Fibroblast of the aortic adventitia (primary cell): ENCODE measurements at places on chromosomes 2 and 18. TPM values are rescaled to one million over a fixed set of nuclear protein-coding genes. Genes with fewer than 3 reads are reported as not detected.

DAPL1 gene
- total RNA-seq = not detected in 2 replicates

TM4SF20 gene
- 0.57 TPM in 1 of 2 replicates, not detected in the other for total RNA-seq

IL1F10 gene
- total RNA-seq = not detected in 2 replicates

MFSD6 gene
- total RNA-seq = 2.2 and 8.0 TPM in 2 replicates

- no peak for DNase-seq
These were observed 64.1 kb downstream of the SLC66A2 start for GRCh38 chr18:79887181-79888000.

GRCh38 chr2:124993809-124994208, 968.7 kb downstream of the CNTNAP5 start:
- no peak for DNase-seq

GRCh38 chr2:16019060-16019480, 78.7 kb downstream of the MYCN start:
- no peak for DNase-seq

DNA sequence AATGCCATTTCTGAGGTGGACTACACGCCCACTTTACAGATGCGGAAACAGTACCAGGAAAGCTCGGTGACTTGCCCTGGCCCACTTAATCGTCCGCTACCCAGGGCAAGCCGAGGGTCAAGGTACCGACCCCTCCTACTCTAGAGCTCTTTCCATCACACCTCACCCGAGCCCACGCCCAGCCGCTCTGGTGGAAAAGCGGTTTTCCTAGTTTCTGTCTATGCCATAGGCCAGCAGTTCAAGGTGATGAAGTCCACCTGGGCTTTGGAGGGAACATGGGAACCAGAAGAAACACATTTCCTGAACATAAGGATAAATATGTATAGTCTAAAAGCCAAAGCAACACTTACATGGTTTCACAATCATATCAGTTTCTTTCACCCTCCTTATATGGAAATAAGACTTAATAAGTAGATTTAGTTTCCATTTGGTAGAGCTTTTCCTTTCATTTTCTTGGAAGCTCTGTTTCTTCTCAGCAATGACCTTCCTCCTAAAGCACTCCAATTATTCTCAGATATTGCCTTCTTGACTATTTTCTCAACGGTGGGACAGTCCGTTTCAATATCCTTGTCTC, 567 bp downstream of the VWA3B start:
- DNase-seq = peak; percentile 15

- DNase-seq = no peak
These were observed 139.8 kb upstream of the UBE2E3 start for GRCh38 chr2:180840641-180841040.

GRCh38 chr2:160209516-160209856, 9.4 kb upstream of the ITGB6 start:
- peak; percentile 96 for DNase-seq

DNA sequence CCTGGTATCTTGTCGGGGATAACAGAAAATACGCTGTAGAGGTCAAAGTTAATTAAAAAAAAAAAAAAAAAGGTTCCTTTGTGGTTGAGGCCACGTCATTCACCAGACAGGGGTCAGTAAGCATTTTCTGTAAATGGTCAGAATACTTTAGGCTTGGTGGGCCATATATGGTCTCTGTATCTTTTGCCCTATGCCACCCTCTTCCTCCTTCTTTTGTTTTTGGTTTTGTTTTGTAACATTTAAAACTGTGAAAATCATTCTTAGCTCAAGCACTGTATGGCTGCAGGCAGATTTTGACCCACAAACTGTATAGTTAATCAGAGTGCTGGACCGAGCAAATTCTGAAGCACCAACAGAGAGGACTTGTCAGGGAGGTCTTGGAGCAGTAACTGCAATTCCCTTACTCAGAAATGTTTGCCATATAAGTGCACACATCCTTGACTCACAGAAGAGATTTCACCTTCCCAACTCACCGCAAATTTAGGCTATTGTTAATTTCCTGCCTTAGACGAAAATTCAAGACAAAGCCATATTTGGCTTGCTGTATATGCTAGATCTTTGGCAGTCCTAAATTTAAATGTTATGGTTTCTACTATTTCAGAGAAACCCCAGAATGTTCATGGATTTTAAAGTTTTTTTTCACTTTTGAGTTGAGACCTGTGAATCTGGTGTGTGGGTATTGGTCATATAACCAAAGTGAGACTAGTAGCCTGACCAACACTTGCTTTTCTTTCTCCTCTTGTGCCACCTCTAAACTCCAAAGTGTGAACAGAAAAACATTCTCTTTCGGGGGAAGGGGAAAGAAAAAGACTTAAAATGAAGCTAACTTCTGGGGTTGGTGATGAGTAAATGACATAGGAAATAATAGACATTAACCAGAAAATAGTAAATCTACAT, 65.4 kb downstream of the DOCK10 start:
- DNase-seq = no peak

- DNase-seq = no peak
These were observed 204.4 kb upstream of the TWIST2 start for GRCh38 chr2:238643400-238643907.

GRCh38 chr2:67613227-67613626, 216.1 kb downstream of the ETAA1 start:
- DNase-seq = no peak

DNA sequence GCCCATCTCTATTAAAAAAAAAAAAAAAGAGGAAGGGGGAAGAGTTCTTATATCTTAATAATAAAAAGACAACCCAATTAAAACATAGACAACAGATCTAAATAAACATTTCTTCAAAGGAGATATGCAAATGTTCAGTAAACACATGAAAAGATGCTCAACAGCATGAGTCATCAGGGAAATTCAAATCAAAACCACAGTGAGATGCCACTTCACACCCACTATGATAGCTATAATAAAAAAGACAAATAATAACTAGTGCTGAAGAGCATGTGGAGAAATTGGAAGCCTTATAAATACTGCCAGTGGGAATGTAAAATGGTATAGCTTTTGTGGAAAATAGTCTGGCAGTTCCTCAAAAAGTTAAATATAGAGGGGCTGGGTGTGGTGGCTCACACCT, 61.5 kb upstream of the CYP20A1 start:
- no peak for DNase-seq

DNA sequence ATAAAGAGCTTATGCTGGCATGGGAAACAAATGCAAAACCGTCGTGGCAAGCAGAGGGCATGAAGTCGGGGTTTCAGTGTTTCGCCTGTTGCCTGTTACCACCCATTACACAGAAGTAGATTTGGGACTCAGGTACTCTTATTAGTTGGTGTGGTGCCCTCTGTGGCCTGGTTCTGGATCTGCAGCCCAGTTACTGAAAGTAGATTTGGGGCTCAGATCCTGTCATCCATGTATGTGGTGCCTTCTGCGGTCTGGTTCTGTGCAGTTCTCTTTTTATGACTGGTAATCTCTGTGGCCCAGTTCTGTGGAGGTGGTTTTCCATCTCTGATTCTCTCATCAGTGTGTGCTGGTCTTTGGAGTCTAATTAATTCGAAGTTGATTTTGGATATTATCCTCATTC, 45.2 kb downstream of the ADNP2 start:
- peak; percentile 29 for DNase-seq
